ENCODE measurements at places on chromosomes 4 and X. TPM values are rescaled to one million over a fixed set of nuclear protein-coding genes. Genes with fewer than 3 reads are reported as not detected.

DNA sequence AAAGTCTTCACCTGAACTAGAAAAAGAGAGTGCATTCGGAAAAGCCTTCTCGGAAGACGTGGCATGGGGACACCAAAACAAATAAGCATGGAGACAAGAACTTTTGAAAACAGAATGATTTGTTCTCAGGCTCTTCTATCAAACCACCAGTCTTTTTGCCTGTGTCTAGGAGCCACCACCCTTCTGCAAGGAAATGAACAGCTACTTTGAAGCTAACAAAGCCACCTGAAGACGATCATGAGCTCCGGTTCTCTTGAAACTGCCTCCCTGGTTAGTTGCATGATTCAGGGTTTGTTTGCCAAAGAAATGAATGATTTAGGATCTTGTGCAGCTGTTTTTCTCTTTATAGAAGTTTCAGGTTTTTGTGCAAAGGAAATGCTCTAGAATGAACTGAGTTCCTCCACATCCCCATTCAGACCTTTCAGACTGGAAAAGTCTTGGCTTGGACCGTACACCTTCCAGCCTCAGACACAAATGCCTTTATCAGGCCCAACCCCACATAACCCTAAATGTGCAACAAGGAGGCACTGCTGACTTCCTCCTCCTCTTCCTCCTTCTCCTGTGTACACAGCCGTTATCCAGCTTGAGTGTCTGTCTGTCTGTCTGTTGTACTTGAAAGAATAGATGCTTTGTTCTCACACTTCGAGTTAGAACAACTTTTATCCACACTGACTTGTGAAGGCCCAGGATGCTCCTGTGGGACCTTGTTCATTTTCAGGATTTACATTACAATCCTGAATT is 334.8 kb upstream of the KLF3 start:
- DNase-seq = no peak

GRCh38 chr4:15654593-15655222 is 449 bp downstream of the FBXL5 start:
- DNase-seq = peak; percentile 69

DNA sequence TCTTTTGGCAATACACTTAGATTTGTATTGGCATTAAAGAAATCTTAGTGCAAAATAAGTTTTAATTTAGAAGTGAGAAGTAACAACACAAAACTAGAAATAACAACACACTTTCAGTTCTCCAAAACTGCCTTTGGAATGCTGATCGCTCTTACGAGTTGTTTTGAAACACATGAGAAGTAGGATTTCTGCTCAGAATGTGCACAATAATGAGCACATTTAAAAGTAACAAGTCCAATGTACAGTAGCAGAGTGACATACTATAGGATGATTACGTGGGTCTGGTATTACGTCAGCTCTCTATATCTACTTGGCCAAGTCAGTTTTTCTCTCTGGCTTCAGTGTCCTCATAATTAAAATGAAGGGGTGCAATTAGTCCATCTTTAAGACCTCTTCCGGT is 164.8 kb downstream of the CHM start:
- no peak for DNase-seq

DNA sequence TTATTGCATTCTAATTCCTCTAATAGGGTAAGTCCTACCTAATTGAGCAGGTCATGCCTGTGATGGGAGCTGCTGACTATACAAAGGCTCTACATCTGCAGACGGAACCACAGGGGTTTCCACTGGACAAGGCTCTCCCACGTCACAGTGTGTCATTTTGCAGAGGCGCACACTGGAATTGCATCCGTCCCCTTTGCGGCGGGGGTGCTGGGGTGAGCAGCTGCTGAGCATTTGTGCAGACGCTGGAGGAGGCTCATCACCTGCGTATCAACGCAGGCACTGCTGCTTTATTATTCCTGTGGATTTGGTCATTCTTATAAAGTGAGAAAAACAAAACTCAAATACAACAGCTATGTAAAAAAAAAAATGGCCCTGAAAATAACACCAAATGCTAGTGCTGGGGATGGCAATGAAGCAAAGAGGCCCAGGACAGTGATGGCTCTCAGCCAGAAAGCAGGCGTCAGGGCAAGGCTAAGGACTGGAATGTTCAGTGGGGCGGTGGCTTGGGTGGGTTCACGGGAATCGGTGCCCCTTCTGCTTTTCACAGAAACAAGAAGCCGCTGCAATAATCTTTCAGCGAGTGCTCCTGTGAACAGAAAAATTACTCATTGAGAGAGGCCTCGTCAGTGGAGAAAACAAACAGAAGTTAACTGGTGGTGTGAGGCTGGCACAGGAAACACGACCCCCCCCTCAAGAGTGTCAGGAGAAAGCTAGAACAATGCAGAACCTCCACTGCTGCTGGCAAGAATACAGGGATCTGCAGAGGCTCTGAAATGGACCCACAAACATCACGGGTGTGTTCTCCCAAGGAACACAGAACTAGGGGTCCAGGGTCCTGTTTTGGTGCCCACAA is 67.8 kb downstream of the GATB start:
- DNase-seq = no peak

- no peak for DNase-seq
Observed at GRCh38 chrX:56803850-56804681, 75.0 kb downstream of the NBDY start.

GRCh38 chrX:47180346-47180745 is 13.3 kb upstream of the UBA1 start:
- no peak for DNase-seq

- no peak for DNase-seq
Observed at GRCh38 chrX:64184396-64184795, 21.1 kb downstream of the AMER1 start.

The GNL3L gene
- total RNA-seq = 24.6 TPM

Data from ovary (tissue), 10 donors.